Effector memory CD8-positive, alpha-beta T cell (primary cell): ENCODE measurements at places on chromosomes 16 and 17.

GRCh38 chr17:17448076-17448475 lies 28.7 kb upstream of the MED9 start:
- no peak for DNase-seq

DNA sequence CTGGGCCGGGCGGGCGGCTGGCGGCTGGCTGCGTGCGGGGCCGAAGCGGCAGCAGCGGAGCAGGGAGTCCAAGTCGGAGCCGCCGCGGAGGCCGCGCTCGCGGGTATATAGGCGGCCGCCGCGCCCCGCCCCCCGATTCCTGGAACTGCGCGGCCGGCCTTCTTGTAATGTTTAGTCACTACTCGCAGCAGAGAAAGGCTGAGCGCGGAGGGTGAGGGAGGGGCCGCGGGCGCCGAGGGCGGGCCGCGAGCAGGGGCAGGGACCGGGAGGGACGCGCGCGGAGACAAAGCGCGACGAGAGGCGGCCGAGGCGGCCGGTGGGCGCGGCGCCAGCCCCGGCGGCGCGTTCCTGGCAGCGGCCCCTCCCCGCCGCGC lies at the start of gene SOCS3:
Gene SOCS3, minus strand, starts transcription at position 81 of the 374 bp plus-strand sequence. CDS start 982 bp downstream, outside the sequence.
- DNase-seq = peak; percentile 93

DNA sequence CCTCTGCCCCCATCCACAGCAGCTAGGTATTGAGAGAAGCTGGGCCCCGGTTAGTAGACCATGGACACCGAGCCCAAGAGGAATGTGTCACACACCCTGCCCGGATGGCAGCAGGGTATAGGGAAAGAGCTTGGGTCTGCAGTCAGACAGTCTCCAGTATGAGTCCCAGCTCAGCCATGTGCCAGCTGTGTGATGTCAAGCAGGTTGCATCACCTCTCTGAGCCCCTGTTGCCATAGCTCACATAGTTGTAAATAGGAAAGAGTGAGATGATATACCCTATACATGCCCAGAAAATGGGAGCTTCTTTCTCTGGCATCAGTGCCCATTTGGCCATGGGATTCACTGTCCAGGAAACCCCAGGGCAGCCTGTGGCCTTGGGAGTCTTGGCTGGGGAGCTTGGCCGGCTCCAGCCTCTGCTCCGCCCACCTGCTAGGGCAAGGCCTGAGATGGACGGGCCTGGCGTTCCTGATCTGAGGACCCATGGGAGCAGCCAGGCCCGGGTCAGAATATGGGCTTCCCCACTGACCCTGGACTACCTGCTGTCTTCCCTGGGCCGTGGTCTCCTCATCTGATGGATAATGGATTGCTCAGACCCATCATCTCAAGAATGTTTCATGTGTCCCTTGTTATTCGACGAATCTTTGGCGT lies 13.2 kb downstream of the CD300LG start:
- DNase-seq = no peak

GRCh38 chr16:89619840-89620239 lies 6.4 kb downstream of the DPEP1 start:
- no peak for DNase-seq

DNA sequence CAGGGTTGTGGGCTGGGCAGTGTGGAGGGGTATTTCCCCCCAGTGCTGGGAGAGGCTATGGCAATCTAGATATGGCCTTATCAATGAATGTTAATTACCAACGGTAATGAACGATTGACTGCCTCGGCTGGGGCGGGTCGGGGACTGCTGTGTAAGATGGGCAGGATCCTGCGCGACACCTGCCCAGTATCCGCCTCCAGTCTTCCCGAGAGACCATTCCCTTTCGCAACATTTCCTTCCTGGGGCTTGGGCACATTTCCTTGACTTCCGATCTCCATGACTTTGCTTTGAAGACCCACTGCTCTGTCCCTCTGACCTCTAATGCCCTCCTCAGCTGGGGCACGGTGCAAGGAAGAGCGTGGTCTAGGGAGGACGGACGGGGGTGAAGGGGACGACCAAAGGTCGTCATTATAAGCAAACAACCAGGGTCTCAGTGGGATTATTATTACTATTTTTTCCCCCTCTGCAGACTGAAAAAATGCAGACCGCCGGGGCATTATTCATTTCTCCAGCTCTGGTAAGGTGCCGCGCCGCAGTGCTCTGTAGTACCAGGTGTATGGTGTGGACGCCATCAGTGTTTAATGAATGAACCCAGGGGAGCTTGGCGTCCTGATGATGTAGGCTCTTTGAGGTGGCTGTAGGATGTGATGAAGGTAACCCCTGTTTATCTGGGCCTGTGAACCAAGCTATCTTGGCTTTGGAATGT lies 506 bp downstream of the ATP5MC1 start:
- no peak for DNase-seq

GRCh38 chr17:349666-350065 lies 2.9 kb downstream of the RPH3AL start:
- DNase-seq = no peak

DNA sequence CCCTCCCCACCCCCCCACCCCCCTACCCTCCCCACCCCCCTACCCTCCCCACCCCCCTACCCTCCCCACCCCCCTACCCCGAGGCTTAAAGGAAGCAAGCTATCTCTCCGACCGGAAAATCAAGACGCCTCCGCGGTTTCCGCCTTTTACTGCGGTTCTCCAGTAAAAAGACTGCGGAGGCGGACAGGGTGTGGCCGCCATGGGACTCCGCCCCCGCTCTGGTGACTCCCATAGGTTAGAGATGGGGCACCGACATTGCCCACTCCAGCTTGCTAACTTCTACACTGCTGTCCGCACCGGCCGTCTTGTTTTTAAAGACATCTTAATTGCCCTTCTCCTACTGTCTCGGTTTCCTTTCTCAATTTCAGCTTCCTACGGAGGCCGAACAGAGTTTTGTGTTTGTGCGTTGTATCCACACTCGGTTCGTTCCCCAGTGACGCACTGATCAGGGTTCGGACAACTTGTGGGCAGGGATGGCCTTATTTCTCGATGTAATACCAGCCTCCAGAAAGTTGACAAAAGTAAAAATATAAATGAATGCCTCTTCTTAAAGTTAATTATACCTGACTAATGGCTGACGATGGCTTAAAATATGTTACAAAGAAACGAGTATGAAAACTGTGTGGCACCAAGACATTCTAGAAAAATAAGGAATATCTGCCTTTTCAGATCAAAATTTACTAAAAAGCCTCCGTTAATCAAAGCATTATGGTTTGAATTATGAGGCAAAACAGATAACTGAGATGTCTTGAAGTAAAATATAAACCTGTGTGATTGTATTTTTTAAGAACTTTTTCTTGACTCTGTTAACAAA lies 1.1 kb upstream of the ZNF200 start:
- DNase-seq = peak; percentile 37

- DNase-seq = no peak
These were observed 6.2 kb downstream of the FUS start for GRCh38 chr16:31186176-31186575.

DNA sequence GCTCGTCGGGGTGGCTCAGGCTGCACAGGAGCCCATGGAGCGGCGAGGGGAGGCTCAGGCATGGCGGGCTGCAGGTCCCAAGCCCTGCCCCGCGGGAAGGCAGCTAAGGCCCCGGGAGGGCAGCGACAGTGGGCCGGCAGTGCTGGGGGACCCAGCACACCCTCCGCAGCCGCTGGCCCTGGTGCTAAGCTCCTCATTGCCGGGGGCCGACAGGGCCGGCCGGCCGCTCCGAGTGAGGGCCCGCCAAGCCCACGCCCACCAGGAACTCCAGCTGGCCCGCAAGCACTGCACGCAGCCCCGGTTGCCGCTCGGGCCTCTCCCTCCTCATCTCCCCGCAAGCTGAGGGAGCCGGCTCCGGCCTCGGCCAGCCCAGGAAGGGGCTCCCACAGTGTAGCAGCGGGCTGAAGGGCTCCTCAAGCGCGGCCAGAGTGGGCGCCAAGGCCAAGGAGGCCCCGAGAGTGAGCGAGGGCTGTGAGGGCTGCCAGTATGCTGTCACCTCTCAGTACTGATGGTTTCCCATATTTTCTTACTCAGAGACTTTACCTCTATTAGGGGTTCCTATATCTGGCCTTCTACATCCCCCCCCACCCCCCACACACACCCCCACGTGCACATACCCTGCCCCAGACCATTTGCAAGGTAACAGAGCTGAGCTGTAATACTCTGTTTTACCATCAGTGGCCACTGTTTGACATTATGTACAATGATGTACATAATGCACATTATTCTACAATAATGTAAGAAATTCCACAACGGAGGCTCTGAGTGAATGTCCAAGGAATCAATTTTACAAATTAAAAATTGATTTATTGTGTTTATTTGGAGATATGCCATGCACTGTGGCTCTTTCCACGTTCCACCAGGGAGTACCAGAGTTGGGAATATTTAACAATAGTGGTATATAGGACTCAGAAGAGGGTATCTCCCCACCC lies 3.7 kb upstream of the VAT1L start:
- no peak for DNase-seq

DNA sequence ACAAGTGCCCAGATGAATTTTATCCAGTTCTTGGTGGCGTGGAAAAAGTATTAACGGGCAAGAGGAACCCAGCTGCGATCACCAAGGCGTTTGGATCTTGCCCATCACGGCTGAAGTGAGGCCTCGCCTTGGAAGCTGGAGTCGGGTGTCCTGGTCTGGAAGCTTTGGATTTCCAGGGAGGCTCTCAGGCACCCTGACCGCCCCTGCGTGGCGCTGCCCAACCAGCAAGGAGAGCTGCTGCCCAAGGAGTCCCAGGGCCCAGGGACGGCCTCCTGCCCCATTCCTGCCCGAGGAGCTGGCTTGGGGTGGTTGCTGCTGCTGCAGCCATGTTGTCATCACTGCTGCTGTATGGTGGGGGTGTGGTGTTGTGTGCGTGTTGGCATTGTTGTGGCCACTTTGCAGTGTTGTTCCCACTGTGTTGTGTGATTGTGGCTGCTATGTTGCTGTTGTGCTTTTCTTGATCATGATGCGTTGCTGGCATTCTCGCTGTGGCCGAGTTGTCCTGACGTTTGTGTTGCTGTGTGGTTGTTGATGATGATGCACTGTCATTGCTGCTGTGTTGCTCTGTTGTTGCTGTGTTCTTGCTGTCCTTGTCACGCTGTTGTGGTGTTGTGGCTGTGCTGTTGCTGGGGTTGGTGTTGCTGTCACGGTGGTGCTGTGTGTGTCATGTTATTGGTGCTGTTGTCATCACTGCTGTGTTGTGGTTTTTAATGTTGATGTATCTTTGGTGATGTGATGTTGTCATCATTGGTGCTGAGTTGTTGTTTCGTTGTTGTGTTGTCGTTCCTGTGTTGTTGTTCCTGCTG lies 318.8 kb downstream of the C16orf95 start:
- DNase-seq = no peak
